ENCODE measurements at places on chromosomes 5 and 9.
A peak's percentile ranks its signal among the peaks of the same experiment; 100 is the strongest.

- no peak for DNase-seq
Observed at GRCh38 chr5:137501846-137502406, 2.8 kb upstream of the SPOCK1 start.

- DNase-seq, result no peak
Observed at GRCh38 chr9:133492061-133493021, 13.4 kb upstream of the SLC2A6 start.

GRCh38 chr5:1834022-1834551 is 32.9 kb downstream of the NDUFS6 start:
- DNase-seq, result no peak

DNA sequence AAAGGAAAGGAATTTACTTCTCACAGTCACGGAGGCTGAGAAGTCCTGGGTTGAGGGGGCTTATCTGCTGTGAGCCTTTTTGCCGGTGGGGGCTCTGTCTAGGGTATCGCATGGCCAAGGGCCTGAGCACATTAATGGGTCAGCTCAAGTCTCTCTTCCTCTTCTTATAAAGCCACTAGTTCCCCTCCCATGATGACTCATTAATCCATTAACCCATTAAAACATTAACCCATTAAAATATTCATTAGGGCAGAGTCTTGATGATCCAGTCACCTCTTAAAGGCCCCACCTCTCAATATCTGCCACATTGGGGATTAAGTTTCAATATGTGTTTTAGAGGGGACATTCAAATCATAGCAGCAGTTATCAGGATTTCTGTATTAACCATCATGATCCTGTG is 406.3 kb downstream of the SPOCK1 start:
- DNase-seq, result no peak

GRCh38 chr5:142011572-142012185 is 1.1 kb downstream of the GNPDA1 start:
- DNase-seq, result no peak

- no peak for DNase-seq
Observed at GRCh38 chr5:15103864-15104263, 232.3 kb upstream of the ANKH start.

- peak; percentile 45 for DNase-seq
Observed at GRCh38 chr9:35114840-35115628, 628 bp downstream of the ATOSB start.

DNA sequence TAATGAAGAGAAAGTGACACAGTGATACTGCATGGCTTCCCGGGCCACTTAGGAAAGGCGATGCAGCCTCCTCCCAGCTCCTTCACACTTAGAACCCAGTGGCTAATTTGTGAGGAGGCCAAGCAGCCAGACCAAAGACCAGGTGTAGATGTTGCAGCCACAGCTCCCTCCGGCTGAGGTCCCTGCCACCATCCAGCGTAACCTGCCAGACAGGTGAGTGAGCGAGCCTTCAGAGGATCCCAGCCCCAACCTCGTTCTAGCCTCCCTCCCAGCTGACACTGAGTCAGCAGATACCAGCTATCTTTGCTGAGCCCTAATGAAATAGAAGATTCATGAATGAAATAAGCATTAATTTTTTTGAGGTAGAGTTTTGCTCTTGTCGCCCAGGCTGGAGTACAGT is 59.7 kb downstream of the COL23A1 start:
- no peak for DNase-seq

DNA sequence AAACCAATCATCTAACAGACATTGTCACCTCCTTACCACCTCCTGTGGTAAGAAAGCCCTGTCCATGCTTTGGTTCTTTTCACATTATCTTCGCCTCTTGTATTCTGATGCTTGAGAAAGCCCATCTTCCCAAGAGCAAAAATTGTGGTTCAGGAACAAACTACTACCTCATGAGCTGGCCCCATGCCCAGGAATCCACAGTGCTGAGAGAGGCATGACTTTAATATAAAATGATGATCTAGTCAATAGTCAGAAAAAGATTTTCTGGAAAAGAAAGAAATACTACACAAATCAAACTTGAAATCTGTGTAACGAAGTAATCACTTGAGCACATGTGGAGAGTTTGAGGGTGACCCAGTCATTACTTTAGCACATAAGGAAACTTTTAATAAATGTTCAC is 94.7 kb downstream of the FGF10 start:
- DNase-seq, result no peak

- DNase-seq, result no peak
Observed at GRCh38 chr5:3324421-3325101, 271.1 kb upstream of the IRX1 start.

GRCh38 chr5:60243713-60244112 is 350.2 kb upstream of the PDE4D start:
- no peak for DNase-seq

- no peak for DNase-seq
Observed at GRCh38 chr9:127866535-127866934, 10.9 kb downstream of the AK1 start.

- peak; percentile 43 for DNase-seq
Observed at GRCh38 chr5:98933445-98934072, 4.8 kb upstream of the CHD1 start.

DNA sequence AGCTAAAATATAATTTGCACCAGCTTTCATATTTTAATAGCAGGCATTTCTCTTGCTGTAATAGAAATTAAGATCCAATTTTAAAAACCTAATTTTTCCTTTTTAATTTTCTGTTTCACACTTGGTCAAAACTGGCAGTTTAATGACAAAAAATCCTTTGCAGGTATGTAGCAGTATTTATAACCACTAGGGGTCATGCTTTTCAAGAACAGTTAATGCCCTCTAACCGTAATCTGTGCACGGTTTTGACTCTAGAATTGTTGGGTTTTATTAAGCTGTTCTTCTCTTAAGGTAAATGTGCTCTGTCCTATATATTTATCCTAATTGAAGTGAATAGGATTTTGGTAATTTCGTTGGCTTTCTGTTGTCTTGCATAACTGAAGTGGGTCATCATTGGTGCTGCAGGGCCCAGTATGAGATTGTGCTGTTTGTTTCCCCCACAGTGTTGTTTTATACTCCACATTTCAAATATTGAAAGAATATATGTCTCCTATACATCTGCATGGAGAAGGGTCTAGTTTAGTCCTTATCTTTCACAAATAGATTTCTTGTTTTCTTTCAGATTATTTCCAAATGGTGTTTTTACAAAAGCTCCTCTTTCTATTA is 107.4 kb downstream of the SCAMP1 start:
- DNase-seq, result no peak

DNA sequence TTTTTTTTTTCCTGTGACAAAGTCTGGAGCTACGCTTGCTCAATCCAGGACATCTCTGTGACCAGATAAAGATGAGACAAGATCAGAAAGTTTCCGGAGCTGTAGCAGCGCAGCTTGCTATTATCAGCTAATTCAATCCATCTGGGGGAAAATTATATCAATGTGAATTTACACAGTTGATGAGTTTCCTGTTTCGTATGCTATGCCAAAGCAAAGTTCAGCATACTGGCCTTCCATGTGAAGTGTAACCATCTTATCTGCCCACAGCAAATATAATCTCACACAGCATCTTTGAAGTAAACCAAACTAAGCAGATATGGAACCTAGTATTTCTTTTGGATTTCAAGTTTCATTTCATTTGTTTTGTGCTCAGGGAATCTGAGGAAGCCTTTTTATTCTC is 1767.7 kb downstream of the EFNA5 start:
- no peak for DNase-seq

GRCh38 chr9:90894986-90895687 is 93.5 kb downstream of the SYK start:
- DNase-seq, result no peak

DNA sequence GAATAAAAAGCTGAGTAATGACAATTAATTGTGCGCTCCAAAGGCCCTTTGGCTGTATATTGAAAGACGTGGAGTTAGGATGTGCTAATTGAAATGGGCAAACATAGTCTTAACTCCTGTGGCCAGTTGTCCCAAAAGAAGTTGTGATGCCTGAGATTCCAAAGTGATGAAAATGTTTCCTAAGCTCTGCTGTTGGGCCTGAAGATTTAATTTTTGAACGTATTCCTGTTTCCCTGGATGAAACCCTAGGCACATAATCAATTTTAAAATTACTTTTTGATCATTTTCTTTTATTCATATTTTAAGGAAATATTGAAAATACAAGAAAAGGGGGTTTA is 87.9 kb downstream of the PRDM6 start:
- DNase-seq, result no peak

GRCh38 chr5:90897618-90898017 is 339.0 kb downstream of the ADGRV1 start:
- DNase-seq, result no peak

- DNase-seq, result no peak
Observed at GRCh38 chr5:156888520-156888919, 38.4 kb downstream of the PPP1R2B start.

DNA sequence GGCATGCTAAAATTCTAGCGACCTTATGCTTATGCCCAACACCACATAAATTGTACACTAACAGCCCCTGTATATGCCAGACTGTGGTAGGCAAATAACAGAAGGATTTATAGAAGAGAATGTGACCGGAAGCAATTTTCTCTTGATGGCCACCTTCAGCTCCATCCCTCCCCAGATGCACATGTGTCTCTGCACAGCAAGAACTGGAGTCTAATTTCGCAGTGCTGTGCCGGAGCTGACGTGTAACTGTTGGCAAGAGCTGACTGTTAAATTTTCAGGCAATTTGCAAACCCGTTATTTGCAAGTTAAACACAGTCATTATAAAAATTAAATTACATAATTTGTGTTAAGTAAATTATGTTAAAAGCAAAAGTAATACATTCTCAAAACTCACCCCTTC is 48.4 kb downstream of the PCA3 start:
- DNase-seq, result no peak

DNA sequence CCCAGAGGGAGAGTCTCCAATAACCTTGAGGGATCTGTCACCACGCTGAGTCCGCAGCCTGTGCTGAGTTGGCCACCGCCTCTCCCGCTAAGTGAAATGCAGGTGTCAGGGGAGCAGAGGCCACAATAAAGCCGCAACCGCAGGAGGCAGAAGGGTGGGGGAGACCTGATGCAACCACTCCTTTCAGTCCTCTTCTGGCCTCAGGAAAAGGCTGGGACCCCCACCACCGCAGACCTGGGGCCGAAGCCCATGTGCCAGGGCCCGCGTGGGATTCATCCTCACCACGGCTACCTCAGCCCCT is 576 bp downstream of the MAP1B start:
- no peak for DNase-seq

GRCh38 chr5:128844354-128844923 is 120.8 kb upstream of the SLC27A6 start:
- DNase-seq, result no peak

- DNase-seq, result no peak
Observed at GRCh38 chr5:69048230-69048629, 45.6 kb upstream of the SLC30A5 start.

DNA sequence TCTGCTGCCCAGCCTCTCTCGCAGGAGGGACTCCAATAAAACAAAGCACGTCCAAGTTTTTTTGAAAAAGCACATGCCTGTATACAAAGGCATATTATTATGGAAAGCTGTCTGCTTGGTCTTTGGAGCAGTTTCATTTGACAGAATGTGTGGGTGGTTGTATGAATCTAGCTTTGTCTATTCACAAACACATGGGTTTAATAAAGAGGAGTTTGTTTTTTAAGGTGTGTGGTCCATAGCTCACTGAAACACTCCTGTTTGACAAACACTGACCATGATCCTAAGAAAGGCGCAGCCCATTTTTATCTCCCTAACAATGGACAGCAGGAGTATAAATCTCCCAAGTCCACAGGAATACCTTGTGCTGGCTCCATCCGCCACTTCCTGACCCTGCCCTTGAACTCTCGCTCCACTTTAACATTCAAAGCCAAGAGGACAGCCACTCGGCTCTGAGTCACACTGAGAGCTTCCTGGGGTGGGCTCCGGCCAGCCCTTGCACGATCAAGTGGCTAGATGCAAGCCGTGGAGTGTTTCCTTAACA is 371.9 kb downstream of the EBF1 start:
- DNase-seq, result no peak

GRCh38 chr5:60765019-60765709 is 65.2 kb upstream of the DEPDC1B start:
- DNase-seq, result no peak

GRCh38 chr9:29325894-29326293 is 1752.6 kb upstream of the C9orf72 start:
- DNase-seq, result no peak

DNA sequence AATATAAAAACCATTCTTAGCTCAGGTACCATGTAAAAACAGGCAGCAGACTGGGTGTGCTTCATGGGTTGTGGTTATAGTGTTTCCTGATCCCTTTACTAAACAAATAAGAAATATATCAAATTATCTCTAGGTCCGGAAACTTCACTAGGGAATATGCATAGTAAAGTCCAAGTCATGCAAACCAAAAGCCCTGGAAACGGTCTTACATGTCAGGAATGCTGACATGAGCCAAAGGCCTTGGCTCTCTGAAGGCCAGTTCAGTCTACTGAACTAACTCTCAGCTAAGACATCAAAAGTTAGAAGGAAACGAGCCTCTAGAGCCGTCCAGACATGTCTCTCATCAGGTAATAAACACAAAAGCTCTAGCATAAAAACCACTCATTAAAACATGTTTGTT is 778.9 kb upstream of the ZNF608 start:
- no peak for DNase-seq

GRCh38 chr9:121718084-121718483 is 66.7 kb downstream of the DAB2IP start:
- DNase-seq, result no peak

- DNase-seq, result peak; percentile 3
Observed at GRCh38 chr5:74056789-74057164, 430.8 kb downstream of the ARHGEF28 start.

DNA sequence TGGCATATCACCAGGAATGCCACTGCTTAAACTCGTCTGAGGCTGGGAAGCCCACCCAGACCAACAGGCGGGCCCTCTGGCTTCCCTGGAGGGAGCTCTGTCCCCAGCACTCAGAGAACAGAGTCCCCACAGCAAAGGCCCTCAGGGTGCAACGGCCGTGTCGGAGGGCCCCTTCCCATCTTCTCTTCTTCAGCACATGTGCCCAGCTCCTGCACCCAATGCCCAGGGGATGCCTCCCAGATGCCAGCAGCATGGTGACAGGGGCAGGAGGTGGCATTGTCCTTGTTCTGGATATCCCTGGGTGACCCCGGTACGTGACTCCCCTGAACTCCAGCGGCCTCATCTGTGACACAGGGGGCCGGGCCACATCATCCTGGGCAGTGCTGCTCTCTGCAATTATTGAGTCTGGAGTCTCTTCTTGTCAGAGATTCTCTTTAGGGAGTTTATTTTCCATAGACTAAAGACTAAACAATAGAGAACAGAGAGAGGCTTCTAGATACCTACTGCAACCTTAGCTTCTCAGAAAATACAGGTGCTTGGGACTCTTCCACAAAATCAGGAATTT is 13.6 kb upstream of the OLFM1 start:
- no peak for DNase-seq

- no peak for DNase-seq
Observed at GRCh38 chr9:103798620-103799019, 295.5 kb upstream of the SMC2 start.

Measured in CD4-positive, alpha-beta T cell treated with Interleukin-6 for 4 hours (primary cell).